ENCODE measurements at places on chromosomes 1 and 21.

DNA sequence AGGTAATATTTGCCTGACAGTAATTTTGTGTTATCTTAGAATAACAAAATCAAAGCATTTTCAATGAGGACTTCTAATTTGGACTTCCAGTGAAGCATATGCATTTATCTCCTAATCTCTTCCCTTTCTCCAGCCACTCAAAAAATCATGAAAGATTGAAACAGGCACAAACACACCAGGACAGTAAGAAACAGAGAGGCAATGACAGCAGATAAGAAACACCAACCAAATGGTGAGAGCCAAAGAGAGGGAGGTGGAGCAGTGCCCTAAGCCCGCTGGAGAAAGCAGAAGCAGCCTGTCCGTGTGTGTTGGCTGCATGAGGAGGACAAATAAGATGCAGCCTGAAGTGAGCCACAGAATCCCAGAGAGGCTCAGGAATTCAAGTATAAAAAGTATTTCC, 39.0 kb downstream of the SLC44A3 start:
- DNase-seq: no peak

DNA sequence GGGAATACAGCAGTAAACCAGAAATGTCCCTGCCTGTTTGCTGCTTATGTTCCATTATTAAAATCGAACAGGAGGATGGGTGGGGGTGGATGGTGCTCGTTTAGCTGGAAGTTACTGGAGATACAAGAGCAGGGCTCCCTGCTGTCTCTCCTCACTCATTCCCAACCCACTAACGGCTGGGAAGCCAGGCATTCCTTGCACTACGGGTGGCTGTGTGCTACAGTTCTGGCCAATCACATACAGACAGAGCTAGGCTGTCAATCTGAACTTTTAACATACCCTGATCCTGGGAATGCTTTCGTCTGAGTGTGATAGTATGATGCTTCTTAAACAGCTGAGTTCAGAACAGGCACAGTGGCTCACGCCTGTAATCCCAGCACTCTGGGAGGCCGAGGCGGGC, 7.0 kb downstream of the SIPA1L2 start:
- DNase-seq: no peak

DNA sequence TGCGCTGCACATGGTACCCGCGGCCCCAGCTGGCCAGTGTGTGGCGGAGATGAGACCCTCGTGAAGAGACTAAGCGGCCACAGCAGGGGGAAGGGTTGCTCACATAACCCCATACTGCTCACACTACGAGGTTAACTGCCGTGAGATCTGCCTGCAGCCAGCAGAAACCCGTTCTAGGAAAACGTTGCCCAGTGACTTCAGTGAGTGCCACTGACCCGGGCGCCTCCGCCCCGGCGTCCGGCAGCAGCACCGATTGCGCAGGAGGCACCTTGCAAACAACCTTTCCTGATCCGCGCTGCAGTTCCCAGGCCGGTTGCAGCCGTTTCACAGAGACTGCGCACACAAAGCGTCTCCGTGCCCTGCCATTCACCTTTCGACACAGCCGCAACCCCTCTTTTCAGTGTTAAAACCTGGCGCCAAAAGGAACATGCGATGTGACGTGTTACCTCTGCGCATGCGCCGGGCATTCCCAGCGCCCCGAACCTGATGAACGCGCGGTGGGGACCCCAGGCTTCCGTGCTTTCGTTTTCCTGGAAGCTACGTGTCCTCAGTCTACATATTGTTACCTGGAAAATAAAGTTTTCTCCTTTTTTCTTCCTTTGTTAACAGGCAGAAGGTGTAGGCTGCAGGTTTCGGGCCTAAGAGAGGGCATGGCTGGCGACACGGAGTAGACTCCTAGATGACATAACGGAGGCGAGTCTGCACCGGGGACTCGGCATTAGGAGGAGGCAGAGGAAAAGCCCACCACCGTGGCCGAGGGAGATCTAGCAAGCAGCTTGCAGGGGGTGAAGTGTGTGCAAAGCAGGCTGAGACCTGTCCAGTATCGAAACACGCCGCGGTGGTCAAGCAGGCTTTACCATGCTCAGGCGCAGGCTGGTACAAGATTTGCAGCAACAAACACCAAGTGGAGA, 8.9 kb downstream of the VPS26C start:
- peak; percentile 32 for DNase-seq

DNA sequence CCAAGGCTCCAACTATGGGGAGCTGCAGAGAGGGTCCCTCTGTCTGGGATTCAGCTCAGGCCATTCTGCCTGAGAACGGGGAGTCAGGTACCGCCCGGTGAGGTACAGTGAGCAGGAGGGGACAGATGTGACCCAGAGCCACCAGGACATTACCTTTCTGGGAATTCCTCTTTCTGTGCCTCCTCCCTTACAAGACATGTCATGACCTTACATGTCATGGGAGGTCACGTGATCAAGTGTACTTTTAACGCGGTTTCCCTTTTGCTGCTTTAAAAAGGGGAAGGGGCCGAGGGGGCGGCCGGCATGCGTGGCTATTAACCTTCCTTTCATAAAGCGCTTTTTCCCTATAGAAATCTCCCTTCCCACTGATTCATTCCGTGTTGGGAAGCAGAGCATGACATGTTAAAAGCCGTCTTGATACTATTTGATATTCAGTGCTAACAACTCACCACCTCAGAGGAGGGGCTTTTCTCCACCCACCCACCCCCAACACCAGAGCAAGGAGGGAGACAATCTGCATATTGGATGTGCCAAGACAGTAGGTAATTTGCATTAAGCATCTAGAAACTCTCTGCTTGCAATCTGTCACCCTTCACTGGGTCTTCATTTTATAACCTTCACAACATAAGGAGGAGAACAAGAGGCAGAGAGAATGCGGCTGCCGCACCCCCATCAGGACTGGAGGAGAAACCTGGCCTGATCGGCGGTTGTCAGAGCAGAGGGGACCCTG, 113.6 kb upstream of the VAMP3 start:
- no peak for DNase-seq

GRCh38 chr1:245829826-245830225, 675.0 kb downstream of the KIF26B start:
- DNase-seq: no peak

DNA sequence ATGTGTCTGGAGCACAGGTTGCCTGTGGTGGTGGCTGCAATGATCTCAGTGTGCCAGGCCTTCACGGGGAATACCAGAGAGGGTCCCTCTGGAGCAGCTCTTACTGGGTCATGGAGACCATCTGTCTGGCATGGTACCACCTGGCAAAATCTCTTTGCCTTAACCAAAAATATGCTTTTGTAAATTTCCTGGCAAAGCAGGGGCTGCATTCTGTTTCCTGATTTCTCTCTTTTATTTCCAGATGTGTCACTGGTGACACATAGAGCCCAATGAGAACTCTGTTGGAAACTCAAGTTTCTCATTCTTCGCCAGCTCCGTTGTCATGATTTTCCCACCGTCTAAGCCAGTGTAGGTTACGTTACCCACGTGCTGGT, 136.5 kb downstream of the FGGY start:
- no peak for DNase-seq

DNA sequence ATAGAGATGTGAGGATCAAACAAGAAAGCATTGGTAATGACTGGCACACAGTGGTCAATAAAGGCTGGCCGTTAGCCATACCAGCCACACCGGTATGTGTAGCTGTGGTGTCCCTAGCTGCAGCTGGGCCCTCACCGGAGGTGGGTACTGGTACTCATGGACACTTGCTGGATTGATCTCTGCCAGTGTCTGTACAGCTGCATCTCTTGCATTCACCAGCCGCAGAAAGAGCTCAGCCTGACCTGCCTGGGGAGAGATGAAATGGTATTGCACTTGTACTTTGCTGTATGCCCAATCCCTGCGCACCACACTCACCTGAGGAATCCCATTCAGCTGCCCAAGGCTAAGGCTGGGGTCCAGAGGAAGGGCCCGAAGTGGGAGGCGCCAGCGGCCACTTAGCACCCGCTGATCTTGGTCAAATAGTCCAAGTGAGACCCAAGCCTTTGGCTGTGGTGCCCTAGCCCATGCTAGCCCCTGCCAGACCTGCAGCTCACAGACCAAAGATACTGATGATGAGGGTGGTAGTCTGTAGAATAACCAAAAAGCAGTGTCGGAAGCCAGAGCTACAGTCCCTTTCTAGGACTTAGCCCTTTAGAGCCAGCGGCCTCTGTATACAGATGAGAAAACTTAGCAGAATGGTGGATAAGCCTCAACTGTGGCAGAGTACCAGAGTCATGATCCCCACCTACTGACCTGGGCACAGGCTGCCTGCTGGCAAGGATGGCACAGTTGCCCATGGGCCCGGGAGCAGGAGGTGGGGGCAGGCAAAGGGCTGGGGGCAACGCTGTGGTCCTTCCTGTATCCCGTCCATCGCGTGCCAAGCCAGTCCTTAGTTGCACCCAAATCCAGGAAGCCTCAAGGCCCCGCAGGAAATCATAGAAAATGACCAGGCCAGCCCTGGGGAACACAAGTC, 3.0 kb downstream of the CCDC17 start:
- DNase-seq: no peak

- no peak for DNase-seq
Measured at GRCh38 chr1:192462616-192463015, 113.0 kb upstream of the RGS1 start.

DNA sequence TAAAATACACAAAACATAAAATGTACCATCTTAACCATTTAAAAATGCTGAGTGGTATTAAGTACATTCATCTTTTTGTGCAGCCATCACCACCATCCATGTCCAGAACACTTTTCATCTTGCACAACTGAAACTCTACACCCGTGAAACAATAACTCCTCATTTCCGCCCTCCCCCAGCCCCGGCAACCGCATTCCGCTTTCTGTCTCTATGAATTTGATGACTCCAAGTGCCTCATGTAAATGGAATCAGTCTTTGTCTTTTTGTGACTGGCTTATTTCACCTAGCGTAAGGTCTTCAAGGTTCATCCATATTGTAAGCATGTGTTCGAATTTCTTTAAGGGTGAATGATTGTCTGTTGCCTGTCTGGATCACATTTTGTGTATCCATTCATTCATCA, 37.2 kb downstream of the SCCPDH start:
- no peak for DNase-seq

DNA sequence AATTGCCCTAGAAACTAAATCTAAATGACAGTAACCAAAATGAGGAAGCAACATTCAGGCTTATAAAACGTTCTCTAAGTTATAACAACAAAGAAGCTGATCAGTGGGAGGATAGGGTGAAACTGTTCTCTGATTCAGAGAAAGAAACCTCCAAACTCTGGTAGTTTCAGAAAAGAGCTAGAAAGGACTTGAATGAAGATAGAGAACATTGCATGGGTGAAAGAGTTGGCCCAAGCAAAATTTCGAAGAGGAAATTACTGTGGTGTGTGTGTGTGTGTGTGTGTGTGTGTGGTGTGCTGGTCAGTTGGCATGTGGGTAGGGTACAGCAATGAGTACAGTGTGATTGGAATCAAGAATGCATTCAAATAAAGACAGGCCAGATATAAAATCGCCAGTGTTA, 16.5 kb upstream of the SPAG17 start:
- no peak for DNase-seq

DNA sequence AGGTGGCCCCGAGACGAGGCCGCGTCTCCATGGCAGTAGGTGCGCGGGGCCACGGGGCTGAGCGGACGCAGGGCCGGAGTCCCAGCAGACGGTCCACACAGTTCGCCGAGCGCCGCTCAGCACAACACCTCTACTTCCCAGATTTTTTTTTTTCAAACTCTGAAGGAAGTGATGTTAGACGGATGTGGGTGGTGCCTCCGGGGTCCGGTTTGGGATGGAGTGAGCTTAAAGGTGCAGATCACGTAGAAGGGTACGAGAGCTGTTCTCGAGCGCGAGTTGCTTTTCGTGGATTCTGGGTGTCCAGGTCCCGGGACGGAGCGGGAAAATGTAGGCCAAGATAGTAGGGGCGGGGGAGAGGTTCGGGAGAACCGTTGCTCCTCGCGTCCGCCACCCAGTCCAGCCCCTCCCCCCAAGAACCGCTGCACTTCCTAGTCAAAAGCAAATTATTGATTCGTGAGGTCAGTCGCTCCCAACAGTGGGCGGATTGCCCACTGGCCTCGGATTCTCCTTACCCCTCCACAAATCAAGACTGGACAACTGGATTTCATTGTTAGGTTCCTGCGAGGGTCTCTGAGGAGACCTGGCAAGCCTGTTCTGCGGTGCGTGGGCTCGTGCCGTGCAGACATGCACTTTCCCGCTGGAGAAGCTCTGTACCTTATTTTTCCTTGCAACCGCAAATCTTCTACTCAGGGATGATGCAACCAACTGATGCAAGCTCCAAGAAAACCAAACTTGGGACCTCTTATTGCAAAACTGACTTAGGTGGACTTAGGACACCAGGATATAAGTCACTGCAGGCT, at the start of gene TXNDC12:
Gene TXNDC12, minus strand, starts transcription at position 126 of the 800 bp plus-strand sequence. Its CDS starts 95 bp downstream, at position 31.
- peak; percentile 54 for DNase-seq

DNA sequence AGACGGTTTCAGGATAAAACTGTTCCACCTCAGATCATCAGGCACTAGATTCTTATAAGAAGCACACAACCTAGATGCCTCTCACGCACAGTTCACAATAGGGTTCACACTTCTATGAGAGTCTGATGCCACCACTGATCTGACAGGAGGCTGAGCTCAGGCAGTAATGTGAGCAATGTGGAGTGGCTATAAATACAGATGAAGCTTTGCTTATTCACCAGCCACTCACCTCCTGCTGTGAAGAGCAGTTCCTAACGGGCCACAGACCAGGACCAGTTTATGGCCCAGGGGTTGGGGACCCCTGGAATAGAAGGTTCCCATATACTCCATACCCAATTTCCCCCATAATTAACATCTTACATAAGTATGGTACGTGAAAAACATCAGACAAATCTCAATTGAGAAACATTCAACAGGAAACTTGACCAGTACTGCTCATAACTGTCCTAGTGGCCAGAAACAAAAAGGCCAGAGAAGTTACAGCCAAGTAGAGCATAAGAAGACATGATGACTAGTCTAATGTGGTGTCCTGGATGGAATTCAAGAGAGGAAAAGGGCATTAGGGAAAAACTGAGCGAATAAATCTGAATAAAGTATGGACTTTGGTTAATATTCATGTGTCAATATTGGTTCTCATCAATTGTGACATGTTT, 24.7 kb upstream of the IGSF5 start:
- DNase-seq: no peak

DNA sequence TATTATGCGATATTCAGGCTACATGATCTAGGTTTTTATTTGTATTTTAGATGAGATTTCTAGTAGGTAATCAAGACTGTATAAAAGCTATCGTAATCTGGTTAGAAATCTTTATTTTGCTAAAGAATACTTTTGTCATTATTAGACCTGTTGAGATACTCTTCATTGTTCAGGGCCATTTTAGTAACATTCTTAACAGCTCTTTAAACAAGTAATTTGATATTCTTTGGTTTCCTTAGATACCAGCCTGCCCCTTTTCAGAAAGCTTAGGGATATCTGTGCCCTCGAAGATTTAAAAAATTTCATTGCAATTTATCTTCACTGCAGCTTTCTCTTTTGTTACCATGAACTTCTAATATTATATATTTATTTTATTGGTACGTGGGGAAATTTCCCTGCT, 18.9 kb downstream of the ADGRL2 start:
- DNase-seq: no peak

- DNase-seq: no peak
Measured at GRCh38 chr21:43771199-43771675, 4.9 kb downstream of the CSTB start.

DNA sequence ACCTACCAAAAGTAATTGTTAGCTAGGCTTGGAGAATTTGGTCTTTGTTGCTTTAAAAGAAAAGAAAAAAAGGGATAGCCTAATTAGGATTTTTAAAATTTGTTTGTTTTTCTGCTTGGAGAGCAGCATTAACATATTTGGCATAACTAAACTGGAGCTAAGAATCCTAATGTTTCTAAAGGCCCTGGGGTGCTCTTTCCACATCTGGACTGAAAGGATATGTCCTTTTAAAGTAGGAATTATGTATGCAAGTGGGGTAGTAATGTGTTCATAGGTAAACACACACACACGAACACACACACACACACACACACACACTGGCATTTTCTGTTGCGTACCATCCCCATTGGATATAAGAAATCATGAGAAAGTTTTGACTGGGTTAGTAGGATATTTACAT, 113.9 kb downstream of the KCTD3 start:
- DNase-seq: no peak
